Kidney (tissue), 22 donors: ENCODE measurements at places on chromosomes 4 and X.

DNA sequence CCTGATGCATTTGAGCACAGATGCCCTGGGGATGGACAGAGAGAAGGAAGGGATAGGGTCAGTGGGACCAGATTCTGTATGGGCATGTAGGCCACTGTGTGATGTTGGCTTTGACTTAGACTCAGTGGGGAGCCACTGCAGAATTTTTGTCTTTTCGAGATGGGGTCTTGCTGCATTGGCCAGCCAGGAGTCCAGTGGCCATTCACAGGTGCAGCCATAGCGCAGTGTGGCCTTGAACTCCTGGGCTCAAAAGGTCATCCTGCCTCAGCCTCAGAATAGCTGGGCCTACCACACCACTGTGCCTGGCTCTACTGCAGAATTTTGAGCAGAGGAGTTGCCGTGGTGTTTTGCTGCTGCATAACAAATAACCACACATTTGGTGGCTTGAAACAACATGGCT is 22.8 kb downstream of the TBC1D14 start:
- no peak for DNase-seq

DNA sequence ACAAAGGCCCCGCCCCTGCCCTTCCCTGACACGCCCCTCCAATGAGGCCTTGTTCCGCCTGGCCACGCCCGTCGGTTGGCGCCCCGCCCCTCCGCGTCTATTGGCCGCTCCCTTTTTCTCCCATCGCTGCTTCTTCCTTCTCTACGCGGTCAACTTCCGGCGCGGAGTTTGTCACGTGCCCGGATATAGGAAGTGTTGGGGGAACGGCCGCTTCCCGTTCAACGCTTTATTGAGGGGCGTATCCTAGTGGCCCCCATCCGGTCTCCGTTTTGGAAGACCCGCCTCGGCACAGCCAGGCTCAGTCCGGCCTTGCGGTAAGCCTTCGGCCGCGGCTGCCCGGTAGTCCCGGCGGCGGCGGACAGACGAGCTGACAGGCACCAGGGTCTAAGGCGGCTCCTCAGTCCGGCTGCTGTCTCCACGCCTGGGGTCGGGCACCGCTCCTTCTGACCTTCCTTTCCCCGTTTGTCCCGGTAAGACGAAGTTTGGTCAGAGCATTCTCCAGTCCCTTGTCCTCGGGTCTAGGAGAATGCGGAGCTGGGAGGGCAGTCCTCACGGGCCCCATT is at the start of gene EXOC1:
EXOC1 (plus strand) TSS at position 165 of the 563 bp plus-strand sequence. CDS start 4,676 bp downstream, outside the sequence.
- DNase-seq = peak; percentile 98

- no peak for DNase-seq
Observed at GRCh38 chrX:71195964-71196649, 26.9 kb upstream of the GJB1 start.

- no peak for DNase-seq
Observed at GRCh38 chr4:113747949-113748348, 13.6 kb downstream of the CAMK2D start.

- DNase-seq = no peak
Observed at GRCh38 chr4:141348573-141348972, 127.9 kb downstream of the ZNF330 start.

DNA sequence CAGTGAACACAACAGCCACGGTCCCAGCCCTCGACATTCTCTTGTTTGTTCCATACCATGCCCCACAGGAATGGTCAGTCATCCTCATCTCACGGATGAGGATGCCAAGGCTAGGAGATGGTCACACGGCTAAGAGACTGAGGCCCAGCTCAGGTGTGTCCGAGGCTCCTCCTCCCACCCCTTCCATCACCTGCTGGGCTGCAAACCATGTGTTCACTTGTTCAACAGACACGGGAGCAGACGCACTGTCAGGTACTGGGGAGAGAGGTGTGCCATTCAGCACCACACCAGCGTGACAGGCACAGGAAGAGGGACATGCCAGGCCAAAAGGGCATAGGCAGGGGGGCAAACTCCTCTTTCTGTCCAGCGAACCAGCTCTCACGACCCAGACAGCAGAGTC is 45.9 kb downstream of the ABLIM2 start:
- DNase-seq = no peak

- peak; percentile 25 for DNase-seq
Observed at GRCh38 chr4:1413204-1413663, 7.0 kb upstream of the NKX1-1 start.

DNA sequence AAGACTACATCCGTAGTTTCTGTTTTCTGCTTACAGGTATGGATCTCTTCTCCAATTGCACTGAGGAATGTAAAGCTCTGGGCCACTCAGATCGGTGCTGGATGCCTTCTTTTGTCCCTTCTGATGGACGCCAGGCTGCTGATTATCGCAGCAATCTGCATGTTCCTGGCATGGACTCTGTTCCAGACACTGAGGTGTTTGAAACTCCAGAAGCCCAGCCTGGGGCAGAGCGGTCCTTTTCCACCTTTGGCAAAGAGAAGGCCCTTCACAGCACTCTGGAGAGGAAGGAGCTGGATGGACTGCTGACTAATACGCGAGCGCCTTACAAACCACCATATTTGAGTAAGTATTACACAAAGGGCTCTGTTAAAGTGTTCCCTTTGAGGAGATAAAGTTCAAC is 13.8 kb downstream of the PCDH10 start:
- no peak for DNase-seq

GRCh38 chr4:46491455-46491854 is 101.5 kb upstream of the GABRA2 start:
- DNase-seq = no peak

DNA sequence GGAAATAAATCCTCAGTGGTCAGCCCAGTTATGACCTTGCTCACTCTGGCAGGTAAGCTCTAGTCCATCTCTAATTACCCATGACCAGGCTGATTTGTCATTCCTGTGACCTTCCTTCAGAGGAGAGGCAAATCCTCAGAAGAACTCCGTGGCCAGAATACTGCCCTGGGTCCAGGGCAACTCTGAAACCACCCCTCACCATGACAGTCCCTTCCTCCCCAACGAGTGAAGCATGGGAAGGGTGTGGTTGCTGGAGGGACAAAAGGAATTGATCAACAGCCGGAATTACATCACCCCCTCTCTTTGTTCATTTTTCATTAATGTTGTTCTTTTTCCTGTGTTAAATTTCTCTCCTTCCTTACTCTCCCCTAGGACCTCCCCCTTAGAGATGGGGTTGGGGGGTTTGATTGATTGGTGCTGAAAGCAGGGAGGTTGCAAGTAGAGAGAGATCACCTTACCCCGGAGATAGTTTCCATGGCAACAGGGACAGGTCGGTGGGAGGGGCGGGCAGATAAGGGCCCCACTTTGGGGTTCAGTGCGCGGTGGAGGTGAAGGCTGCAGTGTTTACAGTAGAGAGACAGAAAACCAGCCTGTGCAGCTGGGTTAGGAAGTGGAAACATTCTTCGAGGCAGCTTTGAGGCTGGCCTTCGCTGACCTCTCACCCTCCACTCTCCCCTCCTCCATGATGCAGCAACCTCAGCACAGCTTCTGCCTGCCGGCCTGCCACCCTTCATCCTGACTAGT is 647.4 kb downstream of the BCOR start:
- DNase-seq = peak; percentile 62

DNA sequence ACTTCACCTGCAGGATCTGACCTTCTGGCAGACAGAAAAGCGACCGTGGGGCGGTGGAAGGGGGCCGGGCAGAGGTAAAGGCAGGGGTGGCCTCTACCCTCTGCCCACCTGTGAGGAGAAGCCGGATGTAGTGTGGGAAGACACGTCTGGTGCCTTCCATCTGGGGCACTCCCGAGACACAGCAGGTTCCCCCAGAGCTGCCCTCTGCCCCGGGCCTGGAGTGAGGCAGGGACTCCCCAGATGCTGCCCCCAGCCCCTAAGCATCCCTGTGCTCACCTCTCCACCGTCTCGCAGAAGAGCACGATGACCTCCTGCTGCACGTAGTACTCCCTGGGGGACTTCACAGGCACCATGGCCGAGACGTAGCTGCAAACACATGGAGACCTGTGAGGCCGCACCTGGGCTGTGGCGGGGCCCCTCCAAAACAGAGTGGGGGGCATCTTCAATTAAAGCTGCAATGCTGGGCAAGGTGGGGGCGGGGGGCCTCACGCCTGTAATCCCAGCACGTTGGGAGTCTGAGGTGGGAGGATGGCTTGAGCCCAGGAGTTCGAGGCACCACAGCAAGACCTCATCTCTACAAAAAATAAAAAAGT is 75.3 kb upstream of the MXD4 start:
- DNase-seq = no peak

DNA sequence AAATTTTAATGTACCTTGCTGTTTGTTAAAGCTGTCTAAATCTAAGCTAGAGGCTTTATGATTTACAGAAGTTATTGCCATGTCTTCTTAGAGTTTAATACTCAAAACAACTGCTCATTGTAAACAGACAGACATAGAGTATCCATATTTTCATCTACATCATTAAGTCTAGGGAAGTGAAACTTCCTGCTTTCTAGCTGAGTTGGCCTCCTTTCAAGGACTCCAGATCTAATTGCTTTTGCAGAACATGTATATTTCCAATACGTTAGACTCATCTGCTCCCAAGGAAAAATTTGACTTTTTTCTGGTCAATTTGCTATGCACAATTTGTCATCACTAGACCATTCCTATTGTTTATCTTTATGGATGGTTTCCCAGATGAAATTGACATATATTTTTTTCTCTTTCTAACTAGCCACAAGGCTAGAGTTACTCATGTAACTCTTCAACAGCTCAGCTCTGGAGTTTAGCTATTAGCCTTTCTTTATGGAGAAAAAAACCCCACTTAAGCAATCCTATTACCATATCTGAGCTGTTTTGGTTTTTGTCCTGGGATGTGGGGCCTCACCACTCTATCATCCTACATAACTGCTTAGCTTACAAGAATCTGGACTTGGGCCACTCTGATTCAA is 122.9 kb downstream of the PPA2 start:
- no peak for DNase-seq

- DNase-seq = peak; percentile 0
Observed at GRCh38 chrX:136586386-136586785, 54.4 kb downstream of the VGLL1 start.

GRCh38 chrX:23789386-23790154 is 6.6 kb downstream of the SAT1 start:
- peak; percentile 28 for DNase-seq

GRCh38 chrX:24412637-24413363 is 52.3 kb upstream of the PDK3 start:
- DNase-seq = no peak

DNA sequence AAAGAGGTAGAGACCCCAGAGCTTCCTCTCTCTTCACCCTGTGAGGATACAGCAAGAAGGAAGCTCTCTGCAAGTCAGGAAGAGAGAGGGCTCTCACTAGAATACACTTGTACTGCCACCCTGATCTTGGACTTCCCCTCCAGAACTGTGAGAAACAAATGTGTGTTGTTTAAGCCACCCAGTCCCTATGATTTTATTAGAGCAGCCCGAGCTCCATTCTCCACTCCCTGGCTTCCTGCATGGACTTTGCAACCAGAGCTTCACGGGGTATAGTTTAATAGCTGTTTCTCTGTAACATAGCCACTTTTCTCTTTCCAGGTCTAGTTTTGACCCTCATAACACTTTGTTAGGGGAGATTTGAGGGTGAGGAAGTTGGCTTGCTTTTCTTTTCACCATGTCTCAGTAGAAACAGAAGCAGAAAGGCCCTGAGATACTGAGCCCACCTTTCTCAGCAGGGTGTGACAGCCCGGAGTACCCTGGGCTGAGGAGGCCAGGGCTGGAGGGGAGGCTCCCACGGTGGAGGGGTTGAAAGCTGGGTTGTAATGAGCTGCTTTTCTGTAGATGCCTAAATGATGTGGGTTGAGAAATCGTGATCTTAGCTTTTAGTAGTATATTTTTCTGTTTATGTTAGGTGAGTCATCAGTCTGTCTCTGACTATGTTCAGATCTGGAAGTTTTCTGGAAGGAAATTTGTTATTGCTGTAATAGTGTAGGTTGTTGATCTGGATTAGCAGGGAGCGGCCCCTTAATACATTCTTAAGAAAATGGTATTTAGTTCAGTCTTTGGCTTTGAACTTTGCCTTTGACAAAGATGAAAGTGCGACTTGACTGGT is 118.6 kb downstream of the PTTG2 start:
- peak; percentile 39 for DNase-seq

DNA sequence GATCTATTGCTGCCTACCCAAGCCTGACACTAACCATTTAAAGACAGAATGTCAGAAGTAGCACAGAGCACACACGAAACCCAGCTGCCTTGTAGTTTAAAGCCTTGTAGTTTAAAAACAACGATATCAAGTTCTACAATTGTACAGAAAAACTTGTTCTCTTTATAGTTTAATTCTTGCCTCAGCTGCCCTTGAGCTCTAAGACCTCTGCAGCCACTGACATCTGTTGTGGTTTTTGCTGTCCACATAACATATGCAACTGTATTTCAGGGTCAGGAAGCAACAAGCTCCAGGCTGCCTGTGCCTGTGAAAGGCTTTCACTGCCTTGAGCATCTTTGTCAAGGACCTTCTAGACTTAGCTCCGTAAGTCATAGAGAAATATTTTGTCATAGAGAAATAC is 227.2 kb downstream of the SPCS3 start:
- peak; percentile 60 for DNase-seq

- DNase-seq = no peak
Observed at GRCh38 chrX:143206966-143207365, 181.2 kb downstream of the SPANXN4 start.

GRCh38 chr4:142598132-142598531 is 248.0 kb downstream of the INPP4B start:
- no peak for DNase-seq

GRCh38 chr4:164926301-164926700 is 49.3 kb downstream of the APELA start:
- DNase-seq = no peak

DNA sequence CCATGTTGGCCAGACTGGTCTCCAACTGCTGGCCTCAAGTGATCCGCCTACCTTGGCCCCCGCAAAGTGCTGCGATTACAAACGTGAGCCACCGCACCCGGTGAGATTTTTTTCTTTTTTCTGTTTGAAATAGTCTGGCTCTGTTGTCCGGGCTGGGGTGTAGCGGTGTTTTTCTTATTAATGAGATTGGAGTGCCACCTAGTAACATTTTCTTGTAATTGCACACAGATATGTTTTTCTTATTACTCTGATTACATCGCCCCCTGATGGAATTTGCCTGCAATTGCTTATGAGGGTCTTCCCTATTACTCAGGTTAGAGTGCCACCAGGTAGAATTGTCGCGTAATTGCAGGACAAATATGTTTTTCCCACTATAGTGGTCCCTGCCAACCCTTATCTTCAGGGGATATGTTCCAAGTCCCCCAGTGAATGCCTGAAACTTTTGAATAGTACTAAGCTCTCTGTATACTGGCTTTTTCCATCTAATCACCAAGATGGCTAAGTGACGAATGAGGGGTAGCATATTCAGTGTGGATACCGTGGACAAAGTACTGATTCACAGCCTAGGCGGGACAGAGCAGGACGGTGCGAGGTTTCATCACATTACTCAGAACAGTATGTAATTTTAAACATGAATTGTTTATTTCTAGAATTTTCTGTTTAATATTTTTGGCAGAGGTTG is 8.6 kb upstream of the PDHA1 start:
- DNase-seq = no peak

DNA sequence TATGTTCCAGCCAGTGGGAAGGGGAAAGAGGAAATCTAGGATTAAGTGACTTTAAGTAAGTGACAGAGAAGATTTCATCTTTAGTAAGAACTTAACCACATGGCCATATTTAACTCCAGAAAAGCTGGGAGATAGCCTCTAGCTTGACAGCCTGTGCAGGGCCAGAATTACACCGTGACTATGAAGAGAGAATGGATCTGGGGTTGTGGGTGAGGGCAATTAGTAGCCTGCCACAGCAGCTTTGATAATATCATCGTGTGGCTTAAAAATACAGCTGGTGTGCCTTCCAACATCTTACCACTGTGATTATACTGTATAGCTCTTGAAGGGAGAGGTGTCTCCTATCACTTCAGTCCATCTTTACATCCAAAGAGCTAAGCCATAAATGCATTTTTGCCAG is 57.6 kb upstream of the TBC1D9 start:
- DNase-seq = no peak

- DNase-seq = no peak
Observed at GRCh38 chr4:103076747-103077347, at the start of gene SLC9B2. Gene SLC9B2 (minus strand): TSS chr4:103076761. CDS start chr4:103067550, 9,211 bp downstream.
